ENCODE measurements at places on chromosomes 2 and 18.

GRCh38 chr2:228115-228514, 35.7 kb downstream of the SH3YL1 start:
- DNase-seq = no peak

DNA sequence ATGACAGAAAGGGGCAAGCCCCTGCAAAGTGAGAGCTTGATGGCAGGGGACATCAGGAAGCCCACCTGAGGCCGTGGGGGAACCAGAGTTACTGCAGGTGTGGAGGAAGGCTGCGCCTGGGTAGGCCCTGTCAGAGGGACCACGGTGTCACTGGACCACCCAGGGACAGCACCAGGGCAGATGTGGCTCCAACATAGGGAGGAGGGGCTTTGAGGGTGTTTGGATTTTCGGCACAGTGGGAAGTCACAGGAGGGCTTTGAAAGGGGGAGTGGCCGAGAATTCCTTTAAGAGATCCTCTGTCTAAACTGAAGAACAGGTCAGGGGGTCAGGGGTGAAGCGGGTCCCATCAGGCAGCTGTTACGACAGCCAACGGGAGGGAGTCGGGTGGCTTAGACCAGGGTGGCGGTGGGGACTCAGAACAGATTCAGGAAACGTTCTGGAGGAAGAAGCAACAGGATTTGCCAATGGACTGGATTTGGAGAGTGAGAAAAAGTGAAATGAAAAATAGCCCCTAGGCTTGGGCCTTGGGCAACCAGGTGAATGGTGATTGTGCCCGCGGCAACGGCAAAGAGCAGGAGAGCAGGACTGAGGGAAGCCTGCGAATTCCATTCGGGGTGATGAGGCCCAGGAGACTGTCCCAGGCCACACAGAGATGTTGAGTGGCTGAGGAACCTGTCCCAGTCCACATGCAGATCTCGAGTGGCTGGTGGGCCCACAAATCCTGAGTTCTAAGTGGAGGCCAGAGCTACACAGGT, 166.1 kb downstream of the LAMA1 start:
- no peak for DNase-seq

GRCh38 chr18:2881088-2881839, 34.5 kb downstream of the EMILIN2 start:
- no peak for DNase-seq

DNA sequence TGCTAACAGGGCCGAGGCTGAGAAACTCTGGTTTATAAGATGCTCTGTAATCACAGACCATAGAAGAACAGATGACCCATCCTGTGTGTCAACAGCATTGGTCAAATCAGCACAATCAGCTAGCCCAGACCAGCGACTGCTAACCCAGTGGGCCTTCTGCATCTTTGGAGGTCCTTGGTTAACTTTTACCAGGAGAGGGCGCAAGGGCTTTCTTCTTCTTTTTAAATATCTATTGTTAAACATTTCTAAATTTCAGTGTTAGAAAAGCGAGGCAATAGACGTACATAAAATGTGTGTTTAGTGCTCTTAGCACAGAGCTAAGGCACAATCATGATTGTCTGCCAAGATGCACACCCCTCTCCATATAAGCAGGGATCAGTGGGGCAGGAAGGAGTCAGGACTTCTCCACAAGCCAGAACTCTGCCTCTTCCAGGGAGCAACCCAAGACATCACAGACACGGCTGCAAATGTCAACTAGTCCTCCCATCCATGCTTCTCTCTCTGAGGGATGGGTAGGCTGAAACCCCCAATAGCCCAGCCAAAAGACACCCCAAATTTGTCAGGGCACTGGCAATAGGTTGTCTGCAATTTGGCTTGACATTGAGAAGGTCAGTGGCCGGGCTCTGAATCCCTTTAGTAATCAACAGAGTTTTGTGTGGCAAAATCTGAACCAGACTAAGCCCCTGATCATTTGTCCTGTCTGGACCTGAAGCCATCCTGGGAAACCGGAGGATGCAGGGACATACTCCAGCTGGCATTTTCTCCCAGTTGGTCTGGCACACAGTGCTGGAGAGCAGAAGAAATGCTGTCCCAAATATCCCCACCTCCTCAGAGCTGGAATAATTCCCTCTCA, 188.2 kb downstream of the BCL2 start:
- no peak for DNase-seq

DNA sequence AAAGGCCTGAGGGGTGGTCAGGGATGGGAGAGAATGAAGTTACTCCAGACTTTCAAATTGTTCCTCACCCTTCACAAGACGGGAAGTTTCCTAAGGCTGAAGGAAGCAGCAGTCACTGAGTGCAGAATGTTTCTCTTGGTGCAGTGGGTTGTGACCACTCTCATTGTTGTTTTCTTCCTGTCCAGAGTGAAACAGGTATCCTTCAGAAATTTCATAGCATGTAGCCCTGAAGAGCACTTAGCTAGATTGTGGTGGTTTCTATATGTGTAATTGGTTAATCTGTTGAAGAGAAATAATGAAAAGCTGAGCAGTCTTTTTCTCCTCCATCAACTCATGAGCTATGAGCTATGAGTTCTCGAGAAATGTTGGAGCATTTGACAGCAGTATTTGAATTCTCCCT, 96.8 kb downstream of the GPD2 start:
- no peak for DNase-seq

DNA sequence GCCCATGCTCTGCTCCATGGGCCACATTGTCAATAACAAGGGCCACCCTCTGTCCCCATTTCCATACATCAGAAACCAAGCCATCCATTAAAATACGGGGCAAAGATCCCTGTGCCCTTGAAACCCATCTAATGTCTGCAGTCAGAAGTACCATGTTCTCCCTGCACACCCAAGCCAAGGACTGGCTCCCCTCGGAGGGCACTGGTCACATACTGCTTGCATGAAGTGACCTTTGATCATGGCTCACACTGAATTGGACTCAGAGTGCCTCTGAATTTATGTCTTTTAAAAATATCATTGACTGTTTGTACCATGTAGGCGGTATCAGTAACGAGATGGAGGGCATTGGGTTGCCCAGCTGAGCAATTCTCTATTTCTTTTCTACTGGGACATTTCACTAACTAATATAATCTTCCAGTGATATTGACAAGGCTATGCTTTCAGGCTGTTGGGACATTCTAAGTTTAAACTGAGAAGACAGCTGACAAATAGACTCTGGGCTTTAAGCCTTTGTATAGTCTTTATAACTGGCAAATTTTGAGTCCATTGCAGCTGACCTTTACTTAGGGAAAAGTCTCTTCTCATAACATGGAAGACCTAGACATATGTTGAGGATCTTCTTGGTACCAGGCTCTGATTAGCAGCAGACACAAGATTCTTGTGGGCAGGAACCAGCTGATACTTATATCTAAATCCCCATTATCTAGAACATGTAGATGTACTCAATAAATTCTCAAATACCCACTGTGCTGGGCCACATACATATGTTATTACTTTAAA, 214.3 kb downstream of the MYCN start:
- DNase-seq = no peak

DNA sequence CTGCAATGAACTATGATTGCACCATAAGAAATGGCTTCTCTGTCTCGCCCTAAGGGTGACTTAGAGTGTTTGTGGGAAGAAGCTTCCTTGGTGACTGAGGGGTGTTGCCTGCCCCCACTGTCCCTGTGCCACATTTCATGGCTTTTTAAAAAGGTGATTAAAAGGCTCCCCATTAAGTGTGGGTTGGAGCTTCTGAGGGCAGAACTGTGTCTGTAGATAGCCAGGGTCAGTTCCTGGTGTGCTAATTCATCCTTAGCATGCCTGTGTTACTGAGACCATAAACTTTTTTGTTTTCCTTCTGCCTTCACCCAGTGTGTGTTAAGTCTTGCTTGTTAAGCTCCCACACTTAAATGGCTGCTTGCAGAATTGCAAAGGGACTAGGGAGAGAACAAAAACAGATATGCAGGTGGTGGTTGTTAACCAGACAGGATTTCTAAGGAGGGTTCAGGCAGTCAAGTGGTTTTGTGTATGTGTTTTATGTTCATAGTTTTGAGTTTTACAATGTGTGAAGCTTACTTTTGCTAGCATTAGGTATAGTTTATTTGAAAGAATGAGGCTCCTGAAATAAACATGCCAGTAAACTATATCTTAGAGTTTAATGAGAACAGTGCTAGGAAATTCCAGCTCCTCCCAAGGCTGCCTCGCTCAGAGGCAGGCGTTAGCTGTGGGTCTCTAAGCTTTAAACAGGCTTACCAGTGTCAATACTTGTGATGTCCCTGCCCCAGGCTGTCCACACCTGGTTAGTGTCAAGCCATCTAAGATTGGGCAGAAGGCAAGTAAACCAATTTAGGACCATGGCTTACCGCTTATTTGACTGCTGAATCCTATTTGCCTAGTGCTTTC, 14.5 kb downstream of the CERS6 start:
- no peak for DNase-seq

DNA sequence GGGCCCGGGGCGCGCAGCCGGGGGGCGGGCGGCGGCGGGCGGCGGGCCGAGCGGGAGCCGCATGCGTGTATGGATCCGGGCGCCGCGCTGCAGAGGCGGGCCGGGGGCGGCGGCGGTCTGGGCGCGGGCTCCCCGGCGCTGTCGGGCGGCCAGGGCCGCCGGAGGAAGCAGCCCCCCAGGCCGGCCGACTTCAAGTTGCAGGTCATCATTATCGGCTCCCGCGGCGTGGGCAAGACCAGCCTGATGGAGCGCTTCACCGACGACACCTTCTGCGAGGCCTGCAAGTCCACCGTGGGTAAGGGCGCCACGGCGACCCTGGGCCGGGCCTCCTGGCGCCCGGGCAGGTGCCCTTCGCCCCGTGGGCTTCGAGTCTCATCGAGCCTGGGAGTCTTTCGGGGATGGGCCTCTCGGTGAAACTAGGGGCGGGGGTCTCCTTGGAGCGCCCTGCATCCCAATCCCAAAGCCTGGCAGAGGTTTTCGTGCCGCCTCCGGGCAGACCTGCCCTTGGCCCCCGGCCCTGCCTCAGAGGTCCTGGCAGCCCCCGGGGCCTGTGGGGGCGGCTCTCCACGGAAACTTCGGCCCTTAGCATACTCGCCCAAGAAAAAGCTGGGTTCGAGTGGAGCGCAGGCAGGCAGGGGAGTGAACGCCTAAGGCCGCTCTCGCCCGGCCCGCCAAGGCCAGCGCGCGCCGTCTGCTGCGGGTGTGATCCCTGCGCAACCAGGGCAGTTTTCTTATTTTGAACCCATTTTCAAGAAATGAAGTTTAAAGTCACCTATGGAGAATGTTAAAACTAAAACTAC, 622 bp downstream of the RAB12 start:
- no peak for DNase-seq

DNA sequence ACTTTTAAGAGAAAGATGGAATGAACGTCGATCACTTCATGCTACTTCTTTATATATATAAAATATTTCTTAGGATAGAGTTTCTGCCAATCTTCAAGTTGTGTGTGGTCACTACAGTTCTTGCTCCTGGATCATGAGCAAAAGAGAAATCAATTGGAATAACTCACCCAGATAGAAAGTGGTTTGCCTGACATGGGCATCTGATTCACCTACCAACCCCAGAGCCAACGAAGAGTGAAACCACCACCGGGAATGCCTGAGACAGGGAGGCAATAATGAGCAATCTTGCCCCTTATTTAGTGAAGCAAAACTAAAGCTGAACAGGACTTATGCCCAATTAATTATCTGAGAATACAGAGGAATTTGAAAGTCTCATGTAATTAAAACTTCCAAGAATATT, 250.2 kb upstream of the REG3G start:
- DNase-seq = no peak

DNA sequence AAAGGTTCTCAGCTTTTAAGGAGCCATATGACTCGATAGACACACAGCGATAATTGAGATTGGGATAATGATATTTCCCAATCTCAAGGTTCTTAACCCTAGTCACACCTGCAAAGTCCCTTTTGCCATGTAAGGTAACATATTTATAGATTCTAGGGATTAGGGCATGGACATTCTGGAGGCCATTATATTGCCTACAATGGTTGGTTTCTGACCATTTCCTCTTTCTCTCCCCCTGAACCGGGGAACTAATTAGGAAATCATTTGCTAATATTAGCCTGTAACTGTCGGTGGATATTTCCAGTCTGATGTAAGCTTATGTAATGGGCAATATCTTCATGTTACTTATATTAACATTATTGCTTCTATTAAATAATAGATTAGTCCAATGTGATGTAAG, 40.8 kb upstream of the ARHGAP15 start:
- DNase-seq = no peak

DNA sequence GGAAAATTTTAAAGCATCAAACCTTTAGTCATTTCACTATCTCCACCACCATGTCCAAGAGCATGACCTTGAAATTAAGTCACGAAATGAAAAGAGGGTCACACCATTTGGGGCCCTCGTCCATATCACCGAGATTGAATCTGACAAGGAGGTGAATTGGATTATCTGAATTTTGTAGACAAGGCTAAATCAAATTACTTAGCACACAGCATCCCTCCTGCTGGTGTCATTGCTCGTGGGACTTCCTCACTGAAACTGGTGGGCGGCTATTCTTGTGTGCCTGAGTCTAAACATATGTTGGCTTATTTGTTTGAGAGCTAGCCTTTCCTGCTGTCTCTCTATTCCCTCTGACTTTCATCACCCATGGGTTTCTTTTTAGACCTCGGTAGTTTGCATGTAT, 64.6 kb upstream of the CNGA3 start:
- no peak for DNase-seq

- no peak for DNase-seq
These were observed 90.4 kb downstream of the SCN3A start for GRCh38 chr2:165113414-165113813.

GRCh38 chr2:208570851-208571763, 164.5 kb downstream of the PTH2R start:
- DNase-seq = no peak

GRCh38 chr18:55323051-55323994, 264.7 kb downstream of the TCF4 start:
- DNase-seq = no peak

DNA sequence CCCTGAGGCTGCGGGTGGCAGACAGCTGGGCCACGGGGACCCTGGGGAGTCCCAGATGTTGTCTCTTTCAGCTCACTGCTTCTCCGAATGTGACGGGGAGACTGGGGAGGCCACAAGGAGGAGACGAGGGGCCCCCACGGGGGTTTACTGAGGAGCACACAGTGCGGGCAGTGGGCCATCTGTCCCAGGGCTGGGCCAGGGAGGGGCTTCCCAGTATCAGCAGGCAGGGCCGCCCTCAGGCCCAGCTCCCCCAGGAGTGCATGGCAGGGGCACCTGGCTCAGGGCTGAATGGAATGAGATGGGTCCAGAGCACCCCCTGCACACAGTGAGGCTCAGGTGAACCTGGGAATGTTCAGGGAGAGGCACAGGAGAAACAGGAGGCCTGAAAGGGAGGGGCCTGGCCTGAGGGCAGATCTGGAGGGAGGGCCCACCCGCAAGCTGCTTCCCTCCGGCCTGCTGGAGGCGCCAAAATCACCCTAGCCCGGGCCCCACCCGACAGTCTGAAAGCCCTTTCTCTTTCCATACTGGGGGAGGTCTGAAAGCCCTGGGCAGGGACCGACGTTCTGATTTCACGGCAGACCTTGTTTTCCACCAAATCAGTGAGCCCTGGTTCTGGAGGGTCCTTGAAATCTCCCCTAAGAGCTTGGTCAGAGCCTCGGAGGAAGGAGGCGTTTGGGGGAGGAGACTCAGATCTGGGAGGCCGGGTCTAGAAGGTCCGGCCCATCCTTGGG, 35.5 kb upstream of the PTMA start:
- DNase-seq = no peak

GRCh38 chr2:154640000-154640399, 58.5 kb upstream of the KCNJ3 start:
- DNase-seq = no peak

GRCh38 chr2:149739171-149739882, 151.8 kb upstream of the MMADHC start:
- no peak for DNase-seq

GRCh38 chr18:10536280-10536679, 10.5 kb downstream of the NAPG start:
- no peak for DNase-seq

- DNase-seq = no peak
These were observed 368.0 kb upstream of the SPHKAP start for GRCh38 chr2:228549441-228550007.

- DNase-seq = no peak
These were observed 132.2 kb upstream of the SMAD7 start for GRCh38 chr18:49082714-49083688.

Measured in hypothalamus (tissue), 51 donors.